T-helper 1 cell (primary cell): ENCODE measurements at places on chromosomes 3 and 15.

GRCh38 chr3:70072180-70072579 lies 72.6 kb downstream of the SAMMSON start:
- DNase-seq, result no peak

- no peak for DNase-seq
These were observed 41.7 kb upstream of the B3GNT5 start for GRCh38 chr3:183211352-183211751.

- DNase-seq, result no peak
These were observed 15.7 kb upstream of the PRR23E start for GRCh38 chr3:127177226-127177625.

DNA sequence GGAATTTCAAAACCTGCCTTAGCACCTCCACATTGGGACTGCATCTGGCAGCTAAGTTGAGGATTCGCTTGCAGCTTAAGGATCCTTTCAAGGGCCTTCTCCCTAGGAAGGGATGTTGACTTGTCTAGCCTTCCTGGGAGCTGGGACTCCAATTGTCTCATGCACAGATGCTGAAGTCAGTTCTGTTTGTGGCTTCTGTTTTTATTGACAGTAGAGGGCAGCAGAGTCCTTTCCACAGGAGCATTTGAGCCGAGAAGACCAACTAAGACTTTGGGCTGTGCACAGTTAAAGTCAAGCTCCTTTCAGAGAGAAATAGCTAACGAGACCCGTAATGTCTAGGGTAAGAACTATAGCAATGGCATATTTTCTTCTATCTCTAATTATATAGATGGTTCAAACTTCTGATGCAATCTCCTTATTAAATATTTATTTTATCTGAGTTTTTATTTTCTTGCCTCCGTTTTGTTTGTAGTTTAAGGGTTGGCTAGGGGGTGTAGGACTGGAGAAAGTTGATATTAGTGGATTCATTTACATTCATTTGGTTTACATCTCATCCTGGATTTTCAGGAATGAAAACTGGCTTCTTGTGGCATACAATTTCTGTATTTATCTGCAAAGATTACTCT lies 59.7 kb upstream of the KBTBD8 start:
- DNase-seq, result peak; percentile 13

DNA sequence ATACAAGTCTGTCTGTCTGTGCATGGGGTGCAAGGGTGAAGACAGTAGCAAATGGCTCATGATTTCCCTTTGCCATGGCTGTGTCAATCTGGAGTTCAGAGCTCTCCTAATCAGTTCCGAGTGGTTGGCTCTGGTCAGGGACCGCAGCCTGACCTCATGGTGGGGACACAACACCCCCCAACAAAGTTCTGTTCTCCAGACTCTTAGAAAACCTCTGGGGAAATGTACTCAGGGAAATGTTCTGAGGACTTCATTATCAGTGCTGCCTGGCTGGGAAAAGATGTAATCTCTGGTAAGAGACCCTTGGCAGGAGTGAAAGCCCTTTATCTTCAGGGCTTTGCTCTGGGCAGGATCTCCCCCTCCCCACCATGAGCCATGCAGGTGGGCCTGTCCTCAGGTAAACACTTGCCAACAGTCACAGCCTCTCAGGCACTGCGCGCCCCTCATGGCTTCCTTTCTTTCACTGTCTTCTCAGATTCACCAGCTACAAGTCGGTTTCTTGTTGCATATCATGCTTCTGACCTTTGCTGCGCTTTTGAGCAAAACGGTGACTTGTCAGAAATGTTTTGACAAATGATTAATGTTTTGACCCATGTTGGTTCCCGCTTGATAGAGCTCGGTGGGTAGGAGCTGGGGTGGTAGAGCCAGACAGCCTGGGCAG lies 95.5 kb downstream of the ST6GAL1 start:
- peak; percentile 51 for DNase-seq

DNA sequence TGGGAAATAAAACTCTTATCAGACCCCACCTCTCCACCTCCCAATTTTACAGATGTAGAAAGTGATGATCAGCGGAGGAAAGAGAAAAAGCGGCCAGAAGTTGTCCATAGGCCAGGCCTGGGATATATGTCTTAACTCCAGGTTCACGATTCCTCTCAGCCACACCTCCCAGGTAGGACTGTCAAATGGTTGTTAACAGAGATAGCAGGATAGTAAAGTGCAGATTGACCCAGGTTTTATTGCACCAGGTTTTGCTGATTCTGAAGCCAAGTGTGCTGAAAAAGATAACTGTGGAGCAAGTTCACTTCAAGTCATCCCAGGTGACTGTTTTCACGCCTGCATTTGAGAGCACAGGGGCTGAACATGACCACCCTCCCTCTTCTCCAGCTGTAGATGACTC lies 36.1 kb downstream of the LSM3 start:
- no peak for DNase-seq

DNA sequence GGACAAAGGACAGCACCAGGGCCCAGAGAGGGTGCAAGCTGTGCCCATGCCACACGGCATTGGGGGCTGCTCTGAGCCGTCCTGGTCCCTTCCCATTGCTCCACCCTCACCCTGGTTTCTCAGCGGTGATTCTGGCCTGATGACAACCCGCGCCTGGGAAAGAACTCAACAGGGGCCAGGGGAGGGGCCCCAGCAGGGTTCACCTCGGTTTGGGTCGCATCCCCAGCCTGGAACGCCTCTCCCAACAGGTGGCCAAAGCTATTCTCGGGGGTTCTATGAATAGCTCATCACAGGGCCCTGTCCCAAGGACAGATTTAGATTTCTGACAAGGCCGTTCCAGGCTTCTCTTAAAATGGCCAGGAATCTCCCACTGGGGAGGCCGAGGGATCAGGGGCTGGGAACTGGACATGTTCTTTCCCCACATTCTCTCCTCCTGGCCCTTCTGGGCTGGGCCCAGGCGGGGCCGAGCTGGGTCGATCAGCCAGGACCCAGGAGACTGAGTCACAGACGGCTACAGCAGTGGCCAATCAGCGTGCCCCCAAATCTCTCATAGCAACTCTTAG lies 17.9 kb downstream of the GRIP2 start:
- no peak for DNase-seq

DNA sequence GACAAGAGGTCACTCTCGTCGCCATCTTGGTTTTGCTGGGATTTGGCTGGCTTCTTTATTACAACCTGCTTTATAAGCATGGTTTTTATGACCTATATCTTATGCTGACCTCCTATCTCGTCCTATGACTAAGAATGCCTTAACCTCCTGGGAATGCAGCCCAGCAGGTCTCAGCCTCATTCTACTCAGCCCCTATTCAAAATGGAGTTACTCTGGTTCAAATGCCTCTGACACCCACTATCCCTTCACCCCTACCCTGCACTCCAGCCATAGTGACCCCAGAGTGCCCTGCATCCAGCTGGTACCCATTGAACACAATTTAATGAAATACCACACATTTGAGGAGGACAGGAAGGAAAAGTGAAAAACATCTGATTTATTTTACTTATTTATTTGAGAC lies 23.4 kb downstream of the METTL6 start:
- no peak for DNase-seq

DNA sequence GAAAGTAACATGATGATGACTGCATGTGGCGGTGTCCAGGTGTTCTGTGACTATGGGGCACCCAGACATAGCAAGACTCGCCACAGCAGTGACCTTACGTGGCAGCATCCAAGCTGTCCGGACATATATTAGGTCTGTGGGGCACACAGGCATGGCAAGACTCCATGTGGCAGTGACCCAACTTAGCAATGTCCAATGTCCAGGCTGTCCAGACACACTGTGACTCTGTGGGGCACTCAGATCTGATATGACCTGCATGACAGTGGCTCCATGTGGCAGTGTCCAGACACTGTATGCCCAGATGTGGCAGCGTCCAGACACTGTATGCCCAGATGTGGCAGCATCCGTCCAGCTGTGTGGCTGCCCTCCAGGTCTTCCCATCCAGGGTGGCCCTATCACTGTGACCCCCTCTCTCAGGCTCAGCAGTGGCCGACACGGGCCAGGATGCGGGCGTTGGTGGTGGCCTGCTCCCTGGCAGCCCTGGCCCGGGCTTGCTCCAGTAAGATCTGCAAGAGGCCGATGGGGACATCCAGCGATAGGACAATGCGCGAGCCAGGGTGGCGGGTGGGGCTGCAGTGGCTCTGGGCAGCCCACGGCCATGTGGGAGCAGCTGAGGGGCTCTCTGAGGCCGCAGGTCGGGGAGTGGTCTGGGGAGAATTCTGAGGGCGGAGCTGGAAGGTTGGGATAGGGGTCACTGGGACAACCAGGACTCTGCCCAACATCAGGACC lies 1.1 kb downstream of the UCN2 start:
- DNase-seq, result no peak

DNA sequence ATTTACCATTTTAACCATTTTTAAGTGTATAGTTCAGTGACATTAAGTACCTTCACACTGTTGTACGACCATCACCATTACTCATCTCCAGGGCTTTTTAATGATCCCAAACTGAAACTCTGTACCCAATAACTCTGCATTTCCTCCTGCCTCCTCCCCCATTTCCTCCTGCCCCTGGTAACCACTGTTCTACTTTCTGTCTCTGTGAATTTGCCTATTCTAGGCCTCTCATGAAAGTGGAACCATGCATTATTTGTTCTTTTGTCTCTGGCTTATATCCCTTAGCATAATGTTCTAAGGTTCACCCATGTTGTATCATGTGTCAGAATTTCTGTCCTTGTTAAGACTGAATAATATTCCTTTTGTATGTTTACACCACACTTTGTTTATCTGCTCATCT lies 154.2 kb downstream of the MECOM start:
- no peak for DNase-seq
